Stimulated activated CD4-positive, alpha-beta T cell treated with anti-CD3 and anti-CD28 coated beads, Interleukin-4, amount 100 ng/mL, for 4 hours (primary cell): ENCODE measurements at places on chromosomes 16 and 17.

DNA sequence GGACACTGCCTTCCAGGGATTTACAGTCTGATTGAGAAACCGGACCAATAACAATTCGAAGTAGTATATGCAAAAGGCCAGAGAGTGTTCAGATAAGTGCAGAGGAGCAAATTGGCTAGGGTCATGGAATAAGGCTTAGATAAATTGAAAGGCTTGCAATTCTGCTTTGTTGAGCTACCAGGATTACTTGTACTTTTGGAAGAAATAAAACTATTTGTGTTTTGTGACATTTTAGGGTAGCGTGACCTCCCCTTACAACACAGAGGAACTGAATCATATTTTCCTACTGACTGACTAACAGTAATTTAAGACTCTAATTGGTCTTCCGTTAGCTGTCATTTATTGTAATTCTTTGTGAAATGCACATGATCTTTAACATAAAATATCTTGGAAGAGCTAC lies 104.7 kb downstream of the PITPNC1 start:
- DNase-seq, result no peak

DNA sequence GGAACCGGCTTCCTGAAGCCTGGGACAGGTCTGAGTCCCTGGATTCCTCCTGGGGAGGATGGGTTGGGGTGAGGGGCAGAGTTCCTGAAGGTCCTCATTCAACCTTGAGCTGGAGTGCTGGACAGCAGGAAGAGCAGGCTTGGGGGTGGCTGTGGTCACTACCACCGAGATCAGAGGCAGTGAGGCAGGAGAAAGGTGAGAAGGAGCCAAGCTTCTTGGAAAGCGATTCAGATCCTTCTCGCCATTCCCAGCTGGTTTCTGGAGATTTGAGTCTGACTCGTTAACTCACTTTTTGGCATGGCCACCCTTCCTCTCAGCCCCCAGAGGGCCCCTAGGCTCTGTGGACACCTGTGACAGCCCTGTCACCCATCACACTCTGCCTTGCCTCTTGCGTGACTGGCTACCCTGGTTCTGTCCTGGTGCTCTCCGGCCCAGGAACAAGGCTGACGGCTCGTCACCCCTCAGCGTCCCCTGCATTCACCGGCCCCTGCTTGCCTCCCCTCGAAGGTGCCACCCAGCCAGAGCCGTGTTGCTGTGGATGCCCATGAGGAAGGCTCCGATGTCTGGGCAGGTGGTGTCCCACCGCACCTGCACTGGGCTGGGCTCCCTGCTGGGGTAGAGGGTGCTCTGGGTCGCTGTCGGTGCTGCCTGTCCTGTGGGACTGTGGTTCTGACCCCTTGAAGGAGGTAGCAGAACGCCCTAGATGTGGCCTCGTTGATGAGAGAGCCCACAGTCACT lies 9.7 kb upstream of the TIMP2 start:
- no peak for DNase-seq

- DNase-seq, result peak; percentile 45
Measured at GRCh38 chr17:62807812-62808575, at the start of gene MARCHF10. Gene MARCHF10 (minus strand): TSS chr17:62808314. CDS start chr17:62801735, 6,579 bp downstream.

- DNase-seq, result no peak
Measured at GRCh38 chr16:79838496-79839259, 238.1 kb upstream of the MAF start.

- DNase-seq, result no peak
Measured at GRCh38 chr17:73248532-73248931, 13.1 kb downstream of the CPSF4L start.

DNA sequence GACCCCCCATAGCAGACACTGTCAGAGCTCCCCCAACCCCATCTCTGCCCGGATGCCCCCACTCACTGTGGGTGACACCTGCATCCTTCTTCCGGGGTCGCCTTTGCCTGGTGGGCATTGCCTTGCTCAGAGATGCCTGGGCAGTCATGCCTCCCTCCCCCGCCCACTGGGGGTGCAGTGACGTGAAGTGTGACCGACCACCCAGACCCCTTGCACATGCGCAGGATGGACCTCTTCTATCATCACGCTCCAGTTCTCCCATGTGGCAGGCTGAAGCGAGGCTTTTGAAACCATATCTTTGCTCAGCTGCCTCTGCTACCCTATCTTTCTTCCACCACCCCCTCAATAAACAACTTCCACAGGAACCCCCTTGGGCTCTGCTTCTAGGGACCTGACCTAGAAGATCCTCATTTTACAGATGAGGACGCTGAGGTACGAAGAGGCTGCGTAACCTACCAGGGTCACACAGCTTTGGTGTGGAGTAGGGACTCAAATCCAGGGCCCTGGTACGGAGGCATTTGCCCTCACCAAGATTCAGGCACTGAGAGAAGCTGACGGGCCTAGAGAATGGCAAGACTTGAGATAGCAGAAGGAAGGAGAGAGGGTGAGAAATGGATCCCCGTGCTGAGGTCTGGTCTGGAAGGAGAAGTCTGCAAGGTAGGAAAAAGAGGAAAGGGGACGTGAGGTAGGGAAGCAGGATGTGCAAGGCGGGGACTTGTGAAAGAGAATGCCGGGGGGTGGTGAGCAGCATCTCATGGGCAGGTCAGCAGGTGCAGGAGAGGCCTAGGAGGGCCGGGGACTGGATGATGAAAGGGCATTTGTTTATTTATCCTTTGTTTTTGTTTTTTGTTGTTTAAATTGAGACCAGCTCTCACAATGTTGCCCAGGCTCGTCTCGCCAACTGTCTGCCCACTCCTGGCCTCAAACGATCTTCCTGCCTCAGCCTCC lies 14.4 kb downstream of the NLRC5 start:
- no peak for DNase-seq

- DNase-seq, result no peak
Measured at GRCh38 chr16:6926341-6926740, 406.3 kb upstream of the RBFOX1 start.
